ENCODE measurements at places on chromosomes 1 and 21.

- DNase-seq = no peak
Observed at GRCh38 chr1:109433322-109433721, 7.1 kb upstream of the PSMA5 start.

- DNase-seq = no peak
Observed at GRCh38 chr1:221012120-221012519, 132.9 kb downstream of the HLX start.

DNA sequence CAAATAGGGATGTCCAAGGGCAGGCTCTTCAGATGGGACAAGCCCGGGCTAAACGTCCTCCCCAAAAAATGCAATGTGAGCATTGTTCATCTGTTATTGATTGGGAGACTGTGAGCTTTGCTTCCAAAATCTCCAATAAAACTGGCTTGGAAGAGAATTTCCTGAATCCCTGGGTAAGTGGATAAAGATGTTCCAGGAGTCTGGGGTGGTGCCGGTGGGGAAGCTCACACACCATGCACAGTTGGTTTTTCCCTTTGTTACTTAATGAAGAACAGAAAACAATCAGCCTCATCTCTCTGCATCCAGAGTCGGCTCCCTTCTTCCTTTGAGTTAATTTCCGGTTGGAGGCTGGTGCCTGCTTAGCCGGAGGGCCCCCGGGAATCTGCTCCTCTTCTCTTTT, 72.1 kb upstream of the ZBTB40 start:
- DNase-seq = no peak

DNA sequence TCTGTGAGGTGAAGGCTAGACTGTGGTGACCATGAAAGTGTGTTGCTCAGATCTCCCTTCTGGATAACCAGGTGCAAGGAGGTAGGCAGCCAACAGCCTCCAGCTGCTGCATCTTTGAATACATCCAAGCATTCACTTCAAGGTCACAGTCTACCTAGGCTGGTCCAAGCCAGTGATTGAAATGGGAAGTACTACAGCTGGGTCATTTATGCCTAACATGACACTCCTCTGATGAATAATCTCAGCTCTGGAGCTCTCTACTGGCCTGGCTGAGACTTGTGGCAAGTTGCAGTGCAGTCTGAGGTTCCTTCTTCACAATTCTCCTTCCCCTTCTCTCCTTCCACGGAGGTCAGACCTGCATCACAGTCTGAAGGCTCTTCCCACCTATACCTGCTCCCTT, 35.0 kb upstream of the ARHGAP29 start:
- no peak for DNase-seq

DNA sequence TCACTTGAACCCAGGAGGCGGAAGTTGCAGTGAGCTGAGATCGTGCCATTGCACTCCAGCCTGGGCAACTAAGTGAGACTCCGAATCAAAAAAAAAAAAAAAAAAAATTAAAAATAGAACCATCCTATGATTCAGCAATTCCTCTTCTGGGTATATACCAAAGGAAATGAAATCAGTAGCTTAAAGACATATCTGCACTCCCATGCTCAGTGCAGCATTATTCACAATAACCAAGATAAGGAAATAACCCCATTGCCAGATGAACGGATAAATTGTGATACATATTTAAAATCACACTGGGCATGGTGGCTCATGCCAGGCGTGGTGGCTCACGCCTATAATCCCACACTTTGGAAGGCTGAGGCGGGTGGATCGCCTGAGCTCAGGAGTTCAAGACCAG, 23.8 kb downstream of the ALDH9A1 start:
- no peak for DNase-seq

GRCh38 chr1:205374210-205375078, 17.7 kb upstream of the KLHDC8A start:
- no peak for DNase-seq

DNA sequence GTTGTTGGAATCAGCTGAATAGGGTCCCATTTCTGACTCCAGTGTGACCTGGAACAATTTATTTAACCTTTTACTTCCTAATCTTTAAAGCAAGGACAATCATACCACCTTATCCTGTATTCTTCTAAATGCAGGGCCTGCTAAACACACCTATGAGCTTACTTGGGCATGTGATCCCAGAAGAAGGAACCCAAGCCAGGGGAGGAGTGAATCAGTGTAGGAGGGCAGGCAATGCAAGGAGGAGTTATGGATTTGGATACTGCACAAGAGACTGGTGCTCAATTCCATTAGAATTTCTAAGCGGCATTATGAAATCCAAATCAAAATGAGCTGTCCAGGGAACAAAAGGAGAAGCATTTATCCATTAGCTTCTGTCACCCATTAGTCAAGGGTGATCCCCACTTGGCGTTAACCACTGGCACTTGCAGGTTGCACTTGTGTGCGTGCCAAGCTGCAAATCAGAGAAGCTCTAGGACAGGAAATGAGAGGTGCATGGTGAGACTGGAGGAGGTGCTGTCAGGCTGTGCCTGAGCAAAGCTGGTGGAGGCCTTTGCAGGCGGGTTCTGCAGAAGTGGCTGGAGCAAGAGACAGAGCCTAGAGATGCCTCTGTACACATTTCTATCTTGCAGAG, 297.2 kb upstream of the PLXNA2 start:
- DNase-seq = no peak

DNA sequence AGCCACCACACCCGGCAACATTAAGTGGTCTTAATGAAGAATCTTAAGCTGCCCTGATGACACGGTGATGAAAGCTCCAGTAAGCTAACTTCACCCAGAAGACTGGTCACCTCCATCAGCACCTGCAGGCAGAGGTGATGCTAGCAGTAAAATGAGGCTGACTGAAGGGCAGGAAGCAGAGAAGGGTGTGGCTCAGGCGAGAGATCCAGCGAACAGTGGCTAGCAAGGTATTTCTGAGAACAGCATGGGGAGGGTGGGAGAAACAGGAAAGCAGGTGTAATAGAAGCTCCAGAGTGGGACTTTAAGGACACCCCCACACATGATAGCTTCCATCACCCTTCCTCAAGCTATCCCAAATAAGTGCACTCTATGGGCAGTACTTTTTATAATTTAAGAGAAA, 15.9 kb upstream of the DISP1 start:
- no peak for DNase-seq

DNA sequence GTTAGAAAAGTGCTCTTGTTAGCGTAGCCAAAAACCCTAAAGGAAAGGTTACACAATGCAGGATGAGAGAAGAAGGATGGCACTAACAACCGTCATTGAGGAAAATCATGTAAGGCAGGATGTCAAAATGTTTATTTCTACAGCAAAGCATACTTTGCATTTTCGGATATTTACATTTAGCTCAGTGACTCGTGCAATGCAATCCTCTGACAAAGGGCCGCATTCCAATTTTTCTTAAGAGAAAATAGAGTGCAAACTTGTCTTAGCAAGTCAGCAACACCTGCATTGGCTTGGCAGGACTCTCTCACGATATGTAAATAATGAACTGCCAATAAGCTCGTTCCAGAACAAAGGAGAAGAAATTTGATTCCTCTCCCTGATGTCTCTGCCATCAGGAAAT, 33.3 kb downstream of the TIAM1 start:
- no peak for DNase-seq

- DNase-seq = no peak
Observed at GRCh38 chr21:46226920-46227599, 1.5 kb downstream of the LSS start.

- DNase-seq = no peak
Observed at GRCh38 chr1:165763442-165763841, 5.2 kb downstream of the TMCO1 start.

DNA sequence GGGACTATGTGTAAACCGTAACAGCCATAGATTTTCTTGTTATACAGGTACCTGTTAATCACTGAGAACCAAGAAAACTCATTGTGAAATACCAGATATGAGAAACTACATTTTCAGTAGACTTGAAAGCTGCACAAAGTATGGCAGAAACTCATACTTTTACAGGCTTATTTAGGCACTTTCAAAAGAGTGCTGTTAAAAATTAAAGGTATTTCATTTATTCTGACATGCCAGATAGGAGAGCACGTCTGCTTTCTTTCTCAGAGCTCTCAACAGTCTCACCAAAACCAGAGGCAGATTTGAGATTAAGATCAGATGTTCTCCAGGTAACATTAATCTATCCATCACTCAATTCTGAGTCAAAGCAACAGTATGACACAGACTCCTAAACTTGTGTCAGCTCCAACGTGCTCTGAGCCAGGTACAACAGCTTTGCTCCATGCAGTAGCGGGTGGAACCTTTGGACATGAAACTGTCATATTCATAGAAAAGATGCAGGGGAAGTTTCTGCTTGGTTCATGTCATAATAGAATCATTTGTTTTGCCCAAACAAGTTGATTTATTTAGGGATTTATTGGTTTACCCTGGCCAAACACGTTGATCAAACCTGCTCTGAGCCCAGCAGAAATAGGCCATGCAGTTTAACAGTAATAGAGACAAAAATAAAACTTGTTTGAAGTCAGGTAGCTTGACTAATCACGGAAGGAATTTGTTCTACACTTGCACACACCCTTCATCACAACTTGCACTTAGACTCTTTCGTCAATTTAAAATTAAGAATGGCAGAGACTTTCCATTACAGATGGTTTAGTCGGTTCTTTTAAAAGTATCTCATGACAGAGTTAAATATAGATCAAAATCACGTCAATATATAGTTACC, 20.8 kb upstream of the TSNAX start:
- DNase-seq = no peak

DNA sequence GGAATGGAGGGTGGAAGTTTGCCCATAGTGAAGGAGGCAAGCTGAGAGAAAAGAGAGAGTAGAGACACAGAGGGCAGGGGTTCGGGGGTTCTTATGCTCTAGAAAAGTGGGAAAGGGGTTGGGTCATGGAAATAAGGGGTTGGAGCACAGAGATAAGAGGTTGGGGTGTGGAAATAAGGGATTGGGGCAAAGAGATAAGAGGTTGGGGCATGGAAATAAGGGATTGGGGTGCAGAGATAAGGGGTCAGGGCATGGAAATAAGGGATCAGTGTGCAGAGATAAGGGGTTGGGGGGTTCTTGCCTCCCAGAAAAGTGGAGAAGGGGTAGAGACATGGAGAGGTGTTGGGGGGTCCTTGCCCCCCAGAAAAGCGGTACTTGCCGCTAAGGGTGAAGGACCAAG, 56.2 kb downstream of the SFPQ start:
- DNase-seq = no peak

- DNase-seq = no peak
Observed at GRCh38 chr21:45870851-45871615, 110.5 kb upstream of the COL6A1 start.

- DNase-seq = no peak
Observed at GRCh38 chr1:27163093-27163492, 8.2 kb upstream of the SLC9A1 start.

DNA sequence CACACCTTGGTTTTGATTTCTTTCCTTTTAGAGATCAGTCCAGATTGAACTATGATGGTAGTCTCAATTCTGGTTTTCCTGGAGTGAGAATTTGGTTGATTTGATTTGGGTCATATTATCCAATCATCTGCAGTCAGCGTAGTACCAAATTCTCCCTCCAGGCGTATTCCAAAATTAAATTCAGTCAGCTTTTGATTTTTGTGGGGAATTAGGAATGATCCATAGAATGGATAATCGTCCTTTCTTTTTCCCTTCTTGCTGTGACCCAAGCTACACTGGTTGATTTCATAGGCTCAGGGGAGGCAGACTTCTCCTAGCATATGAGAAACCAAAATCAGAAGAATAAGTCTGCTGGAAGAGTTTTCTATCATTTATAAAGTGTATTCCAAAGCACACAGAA, 4.9 kb downstream of the PRCC start:
- no peak for DNase-seq

DNA sequence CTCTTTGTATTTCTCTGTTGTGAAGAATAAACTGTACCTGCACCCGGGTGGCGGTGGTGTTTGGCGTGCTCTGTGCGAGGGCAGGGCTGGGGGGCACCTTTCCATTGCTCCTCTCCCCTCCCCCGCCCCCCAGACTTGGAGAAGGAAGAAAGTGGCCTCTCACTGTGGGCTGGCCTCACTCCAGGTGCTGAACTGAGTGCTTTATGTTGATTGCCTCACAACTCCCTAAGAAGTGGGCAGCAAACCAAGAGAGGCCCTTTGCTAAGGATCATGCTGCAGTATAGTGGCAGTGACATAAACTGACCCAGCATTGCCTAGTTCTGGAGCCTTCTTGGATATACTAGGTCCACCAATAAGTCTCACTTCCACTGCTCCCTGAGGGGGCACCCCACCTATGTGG, 20.2 kb downstream of the A3GALT2 start:
- DNase-seq = no peak

DNA sequence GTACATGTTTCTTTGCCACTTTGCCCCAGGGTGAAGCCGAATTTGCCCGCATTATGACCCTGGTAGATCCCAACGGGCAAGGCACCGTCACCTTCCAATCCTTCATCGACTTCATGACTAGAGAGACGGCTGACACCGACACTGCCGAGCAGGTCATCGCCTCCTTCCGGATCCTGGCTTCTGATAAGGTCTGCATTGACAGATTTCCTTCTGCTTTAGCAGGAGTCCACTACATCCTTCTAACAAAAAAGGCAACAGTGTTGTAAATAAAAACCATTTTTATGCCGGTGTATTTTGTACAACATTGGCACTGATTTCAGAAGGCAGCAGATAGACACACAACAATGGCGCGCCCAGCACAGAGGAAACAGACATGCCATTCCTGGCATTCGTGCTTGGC, 34.1 kb upstream of the MTR start:
- no peak for DNase-seq

GRCh38 chr1:53557369-53557768, 98.2 kb downstream of the DMRTB1 start:
- no peak for DNase-seq

- DNase-seq = no peak
Observed at GRCh38 chr1:198677027-198677426, 38.2 kb downstream of the PTPRC start.

DNA sequence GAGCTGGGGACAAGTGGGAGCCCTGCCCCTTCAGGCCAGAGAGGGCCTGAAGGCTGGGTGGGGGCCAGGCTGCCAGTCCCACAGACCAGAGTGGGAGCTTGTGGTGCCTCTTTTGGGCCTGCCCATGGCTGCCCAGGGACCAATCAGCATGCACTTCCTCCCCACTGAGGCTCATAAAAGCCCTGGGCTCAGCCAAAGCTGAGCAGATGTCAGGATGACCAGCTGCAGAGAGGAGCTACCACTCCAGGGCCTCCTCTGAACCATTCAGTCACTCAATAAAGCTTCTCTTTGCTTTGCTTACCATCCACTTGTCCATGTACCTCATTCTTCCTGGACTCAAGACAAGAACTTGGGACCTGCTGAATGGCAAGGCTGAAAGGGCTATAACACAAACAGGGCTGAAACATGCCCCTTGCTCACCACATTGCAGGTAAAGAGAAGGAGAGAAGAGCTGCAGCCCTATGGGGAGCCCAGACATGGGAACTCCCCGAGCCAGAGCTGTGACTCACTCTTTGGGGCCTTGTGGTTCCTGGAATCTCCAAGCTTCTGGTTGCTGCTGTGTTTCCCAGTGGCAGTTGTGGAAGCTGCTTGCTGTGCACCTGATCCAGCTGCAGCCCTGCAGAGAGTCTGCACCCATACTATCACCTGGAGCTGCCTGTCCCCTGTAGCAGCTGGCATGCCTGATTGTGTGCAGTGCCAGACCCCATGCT, 82.0 kb downstream of the OLFML3 start:
- no peak for DNase-seq

- no peak for DNase-seq
Observed at GRCh38 chr1:1304331-1305299, 3.1 kb downstream of the ACAP3 start.
